Right forelimb (tissue), 1 donor: ENCODE measurements at places on chromosomes 5 and 9.

DNA sequence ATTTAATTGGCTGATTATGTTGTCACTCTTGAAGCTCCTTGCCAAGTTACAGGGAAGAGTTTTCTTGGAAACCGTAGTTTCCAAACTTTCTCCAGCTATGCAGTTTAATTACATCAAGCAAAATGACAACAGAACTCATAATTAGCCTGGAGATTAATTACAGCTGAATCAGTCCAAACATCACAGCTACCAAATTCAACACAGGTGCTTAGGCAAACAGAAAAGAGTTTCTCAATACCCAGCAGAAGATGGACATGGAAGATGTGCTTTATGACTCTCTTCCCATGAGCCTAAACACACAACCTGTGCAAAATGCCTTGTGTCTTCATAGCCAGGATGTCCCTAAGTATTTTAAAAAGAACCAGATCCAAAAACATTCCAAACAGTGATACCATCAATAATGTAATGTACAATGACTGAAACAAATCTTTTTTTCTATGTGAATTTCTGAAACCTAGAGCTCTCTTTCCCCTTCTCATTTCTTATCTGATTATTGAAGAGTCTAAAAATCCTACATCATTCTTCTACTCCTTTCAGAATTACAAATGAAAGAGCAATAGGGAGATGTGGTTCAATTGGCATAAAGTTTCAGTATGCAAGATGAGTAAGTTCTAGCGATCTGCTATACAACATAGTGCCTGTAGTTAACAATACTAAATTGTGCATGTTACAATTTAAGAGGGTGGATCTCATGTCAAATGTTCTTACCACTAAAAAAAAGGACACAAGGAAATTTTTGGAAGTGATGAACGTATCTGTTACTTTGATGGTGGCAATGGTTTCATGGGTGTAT, 124.3 kb downstream of the RASEF start:
- DNase-seq, result no peak

DNA sequence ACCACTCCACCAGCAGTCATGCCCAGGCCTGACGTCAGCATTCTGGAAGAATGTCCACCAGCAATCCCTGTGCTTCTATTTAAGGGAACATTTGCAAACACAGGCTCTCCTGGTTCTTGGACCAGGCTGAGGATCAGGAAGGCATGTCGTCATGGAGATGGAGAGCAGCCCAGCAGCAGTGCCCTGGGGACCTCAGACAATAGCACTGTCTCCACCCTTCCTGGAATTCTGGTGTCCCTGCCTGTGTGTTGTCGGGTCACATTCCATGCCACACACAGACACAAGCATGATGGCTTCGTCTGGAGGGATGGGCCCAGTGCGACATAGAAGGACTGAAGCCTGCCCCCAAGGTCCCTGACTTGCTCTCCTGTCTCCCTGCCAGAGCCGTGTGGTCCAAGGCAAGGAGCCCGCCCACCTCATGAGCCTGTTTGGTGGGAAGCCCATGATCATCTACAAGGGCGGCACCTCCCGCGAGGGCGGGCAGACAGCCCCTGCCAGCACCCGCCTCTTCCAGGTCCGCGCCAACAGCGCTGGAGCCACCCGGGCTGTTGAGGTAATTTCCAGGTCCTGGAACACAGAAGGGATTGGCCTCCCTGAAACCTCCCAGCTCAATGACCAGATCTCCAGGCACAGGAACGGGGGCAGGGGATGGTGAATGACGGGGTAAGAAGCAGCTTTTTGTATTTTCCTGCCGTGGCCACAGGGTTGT, 43.8 kb downstream of the STOM start:
- DNase-seq, result peak; percentile 84

DNA sequence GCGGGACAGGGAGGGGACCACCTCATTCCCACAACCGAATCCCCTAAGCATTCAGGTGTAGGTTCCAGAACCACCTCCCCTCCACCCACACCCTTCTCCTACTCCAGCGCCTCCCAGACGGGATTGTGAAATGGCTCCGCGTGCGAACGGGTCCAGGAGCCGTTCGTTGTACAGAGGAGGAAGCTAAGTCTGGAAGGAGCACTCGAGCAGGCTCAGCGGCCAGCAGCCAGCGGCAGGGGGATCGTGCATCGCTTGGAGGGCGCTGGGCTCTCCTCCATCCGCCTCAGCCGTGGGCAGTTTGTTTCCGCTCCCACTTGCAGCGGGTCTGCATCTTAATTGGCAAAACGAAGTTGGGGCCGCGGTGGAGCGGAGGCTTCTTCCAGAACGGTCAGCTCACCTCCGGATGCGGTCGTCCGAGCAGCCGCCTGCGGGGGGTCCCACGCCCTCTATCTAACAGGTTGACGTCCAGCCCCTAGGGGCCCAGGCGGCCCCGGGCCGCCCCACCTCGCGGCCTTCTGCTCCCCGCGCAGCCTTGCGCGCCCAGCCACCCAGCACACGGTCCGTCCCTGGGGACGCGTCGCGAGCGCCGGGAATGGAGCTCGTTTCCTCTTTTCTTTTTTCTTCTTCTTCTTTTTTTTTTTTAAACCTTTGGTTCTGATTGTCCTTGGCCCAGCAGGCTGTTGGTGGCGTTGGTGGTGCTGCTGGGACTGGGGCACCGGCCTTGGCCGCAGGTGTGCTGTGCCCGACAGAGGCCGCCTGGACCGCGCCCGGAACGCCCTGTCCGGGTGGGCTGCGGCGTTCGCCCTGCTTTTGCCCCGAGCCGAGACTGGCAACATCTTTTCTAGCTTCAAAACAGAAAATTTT, 3.9 kb upstream of the BARX1 start:
- no peak for DNase-seq

GRCh38 chr5:84706678-84707641, 322.3 kb upstream of the EDIL3 start:
- DNase-seq, result no peak

DNA sequence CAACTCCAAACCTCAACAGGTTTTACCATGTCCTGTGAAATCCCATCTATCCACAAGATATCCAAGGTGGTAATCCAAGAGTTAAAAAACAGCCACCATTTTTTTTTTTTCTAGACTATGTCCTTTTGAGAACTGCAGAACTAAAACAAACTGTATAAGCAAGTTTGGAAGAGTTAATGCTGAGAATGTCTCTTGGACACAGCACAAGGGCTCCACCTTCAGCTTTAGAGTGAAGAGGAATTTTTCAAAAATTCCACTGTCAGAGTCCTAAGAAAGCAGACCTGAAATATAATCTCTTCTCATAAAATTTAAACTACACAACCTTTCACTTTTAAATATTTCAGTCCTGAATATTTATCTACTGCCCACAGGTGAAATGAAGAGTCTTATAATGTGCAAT, 167.8 kb upstream of the CCNG1 start:
- no peak for DNase-seq

DNA sequence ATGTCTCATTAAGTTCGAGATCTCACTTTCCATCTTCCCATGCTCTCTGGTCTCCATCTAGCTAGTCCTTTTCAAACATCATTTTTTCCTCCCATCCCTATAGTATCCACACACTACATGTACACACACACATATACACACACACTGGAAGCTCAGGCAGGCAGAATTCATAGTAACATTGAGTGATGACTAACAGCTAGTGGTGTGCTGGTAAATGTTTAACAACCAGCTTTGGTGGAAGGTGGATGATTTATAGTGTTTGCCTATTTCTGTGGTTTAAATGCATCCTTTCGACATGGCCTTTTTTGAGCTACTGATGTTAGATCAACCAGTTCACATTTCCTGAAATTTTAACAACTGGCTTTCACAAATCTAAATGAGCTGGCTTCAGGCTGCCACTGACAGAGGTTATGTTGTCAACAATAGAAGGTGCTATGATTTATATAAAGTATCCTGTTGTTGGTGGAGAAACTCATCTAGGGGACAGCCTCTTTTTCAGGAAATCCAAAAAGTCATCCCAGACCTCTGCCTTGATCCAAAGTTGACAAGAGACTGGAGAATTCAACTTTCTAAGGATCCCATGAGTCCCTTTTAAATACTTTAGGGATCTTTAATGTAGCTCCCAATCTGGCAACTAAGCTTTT, 117.8 kb downstream of the CCDC192 start:
- no peak for DNase-seq

DNA sequence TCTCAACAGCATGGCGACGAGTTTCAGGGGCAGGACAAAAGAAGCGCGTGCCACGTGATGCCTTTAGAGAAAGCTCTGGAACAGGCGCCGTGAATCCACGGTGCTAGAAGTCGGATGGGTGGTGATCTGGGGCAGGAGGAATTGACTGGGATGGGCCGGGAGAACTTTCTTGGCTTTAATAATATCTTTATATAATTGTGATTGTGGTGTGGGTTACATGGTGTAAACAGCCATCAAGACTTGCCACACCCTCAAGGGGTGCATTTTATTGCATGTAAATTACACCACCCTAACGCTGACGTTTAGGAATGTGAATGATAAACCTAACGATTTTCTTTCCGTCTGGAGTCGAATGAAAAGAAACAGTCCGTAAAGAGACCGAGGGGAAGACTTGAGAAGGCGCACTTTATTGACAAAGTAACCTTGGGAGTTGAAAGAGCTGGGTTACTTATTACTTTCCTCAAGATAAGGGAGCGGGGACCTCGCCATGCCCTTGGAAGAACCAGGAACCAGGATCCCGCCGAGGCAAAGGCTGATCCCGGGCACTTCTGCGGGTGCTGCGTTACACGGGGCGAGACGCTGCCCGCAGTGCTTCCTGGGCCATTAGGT, 8.5 kb downstream of the NRARP start:
- no peak for DNase-seq

- no peak for DNase-seq
These were observed 67.8 kb downstream of the MEF2C start for GRCh38 chr5:88815050-88815789.
